Right atrium auricular region (tissue), 2 donors: ENCODE measurements at places on chromosomes 12 and 14.
A peak's percentile ranks its signal among the peaks of the same experiment; 100 is the strongest.

- DNase-seq: no peak
Measured at GRCh38 chr12:9906873-9907272, 25.3 kb downstream of the CLEC2A start.

DNA sequence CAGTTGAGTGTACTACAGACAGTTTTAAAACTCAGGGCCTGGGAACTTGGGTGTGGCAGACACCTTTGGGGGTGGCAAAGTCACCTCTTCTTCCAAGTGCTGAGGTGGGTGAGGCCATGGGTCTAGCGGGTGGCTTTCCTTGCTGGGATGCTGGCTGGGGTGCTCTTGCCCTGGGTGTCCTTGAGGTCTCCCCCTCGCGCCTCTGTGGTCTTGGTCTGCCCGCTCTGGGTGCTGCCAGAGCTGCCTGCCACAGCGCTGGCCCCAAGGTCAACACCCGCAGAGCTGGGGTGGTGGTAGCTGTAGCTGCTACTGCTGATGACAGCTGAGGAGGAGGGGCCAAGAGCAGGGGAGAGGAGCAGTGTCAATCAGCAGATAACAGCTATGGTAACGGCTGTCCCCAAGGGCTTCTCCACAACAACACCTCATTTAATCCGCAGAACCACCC is 6.8 kb downstream of the KRT74 start:
- no peak for DNase-seq

DNA sequence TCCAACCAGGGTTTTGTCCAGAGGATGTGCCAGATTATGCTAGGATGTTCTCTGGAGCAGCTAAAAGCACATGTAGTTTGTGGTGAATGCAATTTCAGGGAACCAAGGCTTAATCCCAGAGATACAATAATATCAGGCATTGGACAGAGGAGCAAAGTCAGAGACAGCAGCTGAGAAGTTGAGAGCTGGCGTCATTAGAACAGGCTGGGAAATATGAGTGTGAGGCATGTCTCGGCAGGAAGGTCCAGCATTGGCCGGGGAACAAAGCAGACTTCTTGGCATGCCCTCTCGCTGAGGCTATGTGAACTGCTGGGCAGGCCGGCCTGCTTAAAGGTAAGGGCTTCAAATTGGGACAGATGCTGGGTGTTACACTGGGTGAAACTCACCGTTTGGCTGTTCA is 125.4 kb downstream of the CAND1 start:
- peak; percentile 83 for DNase-seq

DNA sequence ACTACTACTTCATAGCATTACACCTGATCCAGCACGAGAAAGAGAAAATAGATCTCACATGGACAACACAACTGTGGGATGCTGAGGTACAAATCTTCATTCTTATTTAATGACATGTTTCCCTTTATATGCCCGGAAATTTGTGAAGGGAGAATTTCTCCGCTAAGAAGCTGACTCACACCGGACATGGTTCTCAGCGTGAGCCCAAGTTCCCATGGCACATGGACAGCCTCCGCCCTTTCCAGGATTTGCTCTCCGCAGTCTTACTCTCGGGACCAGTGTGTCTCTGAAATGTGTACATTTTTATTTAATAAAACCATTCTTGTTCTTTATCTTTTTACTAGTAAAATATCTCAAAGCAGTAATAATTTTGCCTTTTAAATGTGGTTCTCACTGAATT is 1154.8 kb downstream of the TMEM121 start:
- DNase-seq: no peak

GRCh38 chr14:103128631-103129300 is 5.5 kb downstream of the TNFAIP2 start:
- DNase-seq: no peak

- DNase-seq: no peak
Measured at GRCh38 chr12:121992059-121992879, 29.4 kb upstream of the BCL7A start.

- DNase-seq: no peak
Measured at GRCh38 chr14:52690983-52691760, 4.2 kb downstream of the ERO1A start.

- DNase-seq: peak; percentile 38
Measured at GRCh38 chr12:4217091-4217490, 56.5 kb upstream of the CCND2 start.

DNA sequence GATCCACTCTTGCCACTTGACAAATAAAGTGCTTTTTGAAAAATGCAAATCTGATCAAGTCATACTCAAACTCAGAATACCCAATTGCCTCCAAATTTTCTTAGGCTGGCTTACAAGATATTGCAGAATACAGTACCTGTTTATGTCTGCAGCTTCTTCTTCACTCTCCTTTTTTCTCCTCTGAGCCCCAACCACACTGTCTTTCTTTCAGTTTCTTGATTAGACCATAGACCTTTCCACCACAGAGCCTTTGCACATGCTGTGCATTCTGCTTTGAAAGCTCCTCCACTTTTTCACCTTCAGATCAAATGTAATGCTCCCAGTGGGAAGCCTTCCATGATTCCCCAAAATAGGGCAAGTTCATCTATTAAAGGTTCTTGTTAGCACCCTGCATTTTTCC is 13.9 kb upstream of the GYS2 start:
- DNase-seq: no peak

DNA sequence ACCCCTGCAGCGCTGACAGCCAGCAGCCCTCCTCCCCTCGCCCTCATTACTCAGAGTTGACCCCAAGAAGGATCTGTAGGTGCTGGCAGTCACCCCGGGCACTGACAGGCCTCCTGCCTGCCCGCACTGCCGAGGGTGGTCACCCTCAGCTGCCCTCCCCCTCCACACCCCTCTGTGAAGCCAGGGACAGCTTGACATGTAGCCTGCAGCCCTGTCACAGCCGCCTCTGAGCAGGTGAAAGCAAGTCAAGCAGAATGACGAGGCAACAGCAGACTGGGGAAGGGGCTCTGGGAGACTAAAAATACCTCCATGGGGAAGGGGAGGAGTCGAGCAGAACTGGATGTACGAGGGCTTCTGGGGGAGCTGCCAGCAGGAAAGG is 178.1 kb downstream of the DPF3 start:
- DNase-seq: peak; percentile 65

- no peak for DNase-seq
Measured at GRCh38 chr12:50110127-50110761, 1.8 kb upstream of the COX14 start.

DNA sequence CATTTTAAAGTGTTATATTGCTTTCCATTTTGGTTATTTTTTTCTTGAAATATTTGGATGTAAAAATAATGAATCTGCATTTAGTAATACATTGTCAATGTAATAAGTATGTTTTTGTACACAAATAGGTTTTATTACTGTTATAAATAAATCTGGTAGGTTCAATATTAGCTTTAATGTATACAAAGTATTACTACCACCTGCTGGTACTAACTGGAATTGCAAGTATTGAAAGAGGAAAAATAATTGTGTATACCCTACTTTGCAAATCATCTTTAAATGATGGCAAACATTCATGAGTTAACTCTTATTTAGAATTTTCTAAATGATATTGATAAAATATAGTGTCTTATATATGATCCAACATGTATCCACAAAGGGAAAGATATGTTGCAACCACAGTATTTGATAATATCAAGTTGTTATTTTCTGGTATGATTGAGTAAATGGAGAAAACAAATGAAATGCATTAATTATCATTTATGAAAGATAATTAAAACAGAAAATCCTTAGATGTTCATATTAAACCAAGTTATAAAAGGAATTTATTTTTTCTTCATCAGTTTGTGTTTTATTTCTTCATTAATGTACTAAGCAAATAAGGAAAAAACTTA is 3.2 kb downstream of the OR4K2 start:
- DNase-seq: no peak

DNA sequence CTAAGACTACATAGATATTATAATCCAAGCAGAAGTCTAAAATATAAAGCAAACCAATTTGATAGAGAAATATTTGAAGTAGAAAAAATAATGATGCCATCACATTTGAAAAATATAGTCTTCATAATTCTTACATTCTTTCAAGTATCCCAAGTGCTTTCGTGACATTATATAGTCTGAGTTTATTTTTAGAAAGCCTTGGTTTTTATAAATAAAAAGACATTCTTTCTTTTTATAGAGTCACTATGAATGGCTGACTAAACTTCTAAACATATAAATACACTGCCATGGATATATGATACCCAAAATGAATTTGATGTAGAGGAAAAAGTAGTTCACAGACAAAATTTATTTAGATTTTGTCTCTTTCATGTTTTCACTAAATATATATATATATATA is 135.1 kb upstream of the PDZRN4 start:
- DNase-seq: no peak

DNA sequence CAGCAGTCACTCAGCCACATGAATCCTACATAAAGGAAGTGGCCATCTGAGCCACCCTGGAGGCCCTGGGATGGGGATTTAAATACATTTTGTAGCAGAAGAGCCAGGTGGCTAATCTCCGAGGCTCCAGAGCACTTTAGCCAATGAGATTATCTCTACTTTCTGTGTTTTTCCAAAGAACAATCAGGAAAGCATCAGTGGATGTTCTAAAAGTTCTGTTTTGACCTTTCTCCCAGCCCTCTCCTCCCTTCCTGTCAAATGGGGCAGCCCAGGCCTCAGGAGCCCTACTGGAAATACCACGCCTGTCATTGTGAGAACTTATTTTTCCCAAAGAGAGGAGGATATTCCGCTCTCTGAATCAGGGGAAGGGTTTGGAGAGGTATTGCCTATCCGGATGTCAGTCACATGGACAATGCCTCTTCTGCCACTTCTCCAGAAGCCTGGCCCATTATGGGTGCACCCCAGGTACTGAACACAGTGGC is 336.8 kb upstream of the FKBP4 start:
- DNase-seq: no peak

DNA sequence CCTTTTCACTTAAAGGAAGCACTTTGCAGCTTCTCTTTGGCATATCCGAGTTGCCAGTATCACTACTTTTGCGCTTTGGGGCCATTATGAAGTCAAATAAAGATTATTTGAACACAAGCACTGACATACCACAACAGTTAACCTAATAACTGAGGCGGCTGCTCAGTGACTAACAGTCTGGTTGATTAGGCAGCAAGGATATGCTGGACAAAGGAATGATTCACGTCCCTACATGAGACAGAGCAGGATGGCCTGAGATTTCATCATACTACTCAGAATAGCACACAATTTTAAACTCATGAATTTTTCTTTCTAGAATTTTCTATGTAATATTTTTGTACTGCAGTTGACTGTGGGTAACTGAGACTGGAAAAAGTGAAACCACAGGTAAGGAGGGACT is 56.9 kb upstream of the E2F7 start:
- no peak for DNase-seq

DNA sequence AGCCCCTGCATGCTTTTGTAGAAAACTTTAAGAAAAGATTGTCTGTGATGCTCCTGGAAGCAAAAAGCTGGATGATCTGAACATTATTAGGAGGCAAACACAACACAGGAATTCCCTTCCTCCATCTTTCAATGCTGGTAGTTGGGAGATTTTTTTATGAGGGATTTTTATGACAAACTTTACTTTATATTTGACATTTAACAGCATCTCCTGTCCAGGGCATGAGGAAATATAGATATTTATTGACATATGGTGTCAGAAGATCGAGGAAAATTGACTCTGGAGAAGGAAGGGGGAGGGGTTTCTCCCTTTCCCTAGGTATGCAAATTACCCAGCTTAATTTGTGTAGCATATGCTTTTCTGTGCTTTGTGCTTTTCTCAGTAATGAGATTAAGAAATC is 37.8 kb upstream of the CISTR start:
- no peak for DNase-seq

- DNase-seq: no peak
Measured at GRCh38 chr12:89965993-89966392, 257.4 kb upstream of the ATP2B1 start.

DNA sequence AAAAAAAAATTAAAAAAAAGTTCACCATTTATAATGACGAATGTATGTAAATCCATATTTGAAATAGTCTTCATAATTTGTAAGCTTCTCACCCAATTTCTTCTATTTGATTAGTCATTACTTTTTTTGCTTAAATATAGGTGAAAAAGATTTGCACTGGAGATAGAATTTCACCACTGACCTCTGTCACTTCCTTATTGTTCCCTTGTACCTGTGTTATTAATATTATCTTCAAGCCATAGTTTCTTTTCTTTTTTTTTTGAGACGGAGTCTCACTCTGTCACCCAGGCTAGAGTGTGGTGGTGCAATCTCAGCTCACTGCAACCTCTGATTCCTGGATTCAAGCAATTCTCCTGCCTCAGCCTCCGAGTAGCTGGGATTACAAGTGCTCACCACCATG is 15.8 kb downstream of the TEP1 start:
- DNase-seq: no peak

DNA sequence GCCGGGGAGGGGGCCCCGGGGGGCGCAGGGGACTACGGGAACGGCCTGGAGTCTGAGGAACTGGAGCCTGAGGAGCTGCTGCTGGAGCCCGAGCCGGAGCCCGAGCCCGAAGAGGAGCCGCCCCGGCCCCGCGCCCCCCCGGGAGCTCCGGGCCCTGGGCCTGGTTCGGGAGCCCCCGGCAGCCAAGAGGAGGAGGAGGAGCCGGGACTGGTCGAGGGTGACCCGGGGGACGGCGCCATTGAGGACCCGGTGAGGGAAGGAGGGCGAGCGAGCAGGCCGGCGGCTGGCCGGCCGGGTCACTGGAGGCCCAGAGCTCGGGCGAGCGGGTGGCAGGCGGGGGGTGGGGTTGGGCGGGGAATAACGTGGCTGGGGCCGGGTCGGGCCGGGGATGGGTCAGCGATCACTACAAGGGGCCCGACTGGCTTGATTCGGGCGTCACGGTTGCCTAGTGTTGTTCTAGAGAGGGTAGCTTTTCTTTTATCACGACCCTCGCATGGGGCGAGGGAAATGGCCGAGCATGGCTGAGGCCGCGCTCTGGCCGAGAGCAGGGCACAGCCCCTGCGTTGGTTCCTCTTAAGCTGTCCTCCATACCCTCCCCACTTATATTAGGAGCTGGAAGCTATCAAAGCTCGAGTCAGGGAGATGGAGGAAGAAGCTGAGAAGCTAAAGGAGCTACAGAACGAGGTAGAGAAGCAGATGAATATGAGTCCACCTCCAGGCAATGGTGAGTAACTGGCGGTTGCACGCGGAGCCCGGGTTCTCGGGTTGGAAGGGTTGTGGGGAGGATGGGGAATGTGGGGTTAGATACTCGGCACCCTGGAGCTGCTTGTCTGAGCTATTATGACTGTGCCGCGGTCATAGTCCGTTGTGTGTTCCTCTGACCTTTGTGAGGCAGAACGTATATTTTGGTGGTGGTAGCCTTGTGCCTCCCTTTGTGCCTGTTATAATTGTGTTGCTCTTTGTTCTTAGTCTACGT is 603 bp downstream of the PABPN1 start:
- peak; percentile 58 for DNase-seq

DNA sequence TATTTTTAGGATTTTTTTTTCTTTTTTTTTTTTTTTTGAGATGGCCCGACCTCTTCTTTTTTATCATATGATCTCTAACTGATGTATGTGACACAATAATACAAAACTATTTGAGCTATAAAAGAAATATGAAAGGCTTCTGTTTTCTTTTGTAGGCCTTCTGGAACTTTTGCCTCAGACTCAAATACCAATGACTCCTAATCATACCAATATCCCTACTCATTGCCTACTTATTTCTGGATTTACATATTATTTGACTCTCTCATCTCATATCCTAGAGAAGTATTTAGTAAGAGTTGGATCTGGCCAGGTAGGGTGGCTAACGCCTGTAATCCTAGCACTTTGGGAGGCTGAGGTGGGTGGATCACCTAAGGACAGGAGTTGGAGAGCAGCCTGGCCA is 12.7 kb upstream of the WDR89 start:
- no peak for DNase-seq
